Activated CD8-positive, alpha-beta memory T cell treated with anti-CD3 and anti-CD28 coated beads, Interleukin-2, amount 10 ng/mL, durations not matched to agents 7 days and 5 days (primary cell): ENCODE measurements at places on chromosomes 12 and 14. TPM values are rescaled to one million over a fixed set of nuclear protein-coding genes. Genes with fewer than 3 reads are reported as not detected.

The FOXN4 gene
- not detected for total RNA-seq

GRCh38 chr14:75393794-75394193 is 34.0 kb upstream of the JDP2 start:
- no peak for DNase-seq

DNA sequence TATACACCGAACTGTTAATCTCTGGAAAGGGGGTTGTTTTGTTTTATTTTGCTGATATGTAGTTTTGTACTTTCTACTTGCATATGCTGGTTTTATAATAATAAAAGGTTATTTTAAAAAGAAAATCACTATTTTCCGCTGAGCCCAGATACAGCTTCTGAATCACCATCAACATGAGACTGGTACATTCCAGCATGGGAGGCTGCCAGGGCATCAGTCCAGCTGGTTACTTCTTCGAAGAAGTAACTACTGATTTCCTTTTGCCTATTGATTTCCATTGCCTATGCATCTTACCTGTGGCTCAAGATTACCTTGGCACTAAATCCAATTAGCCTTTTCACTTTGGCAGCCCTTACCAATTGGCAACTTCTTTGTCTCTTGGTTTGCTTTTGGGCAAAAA is 11.7 kb upstream of the OSBPL8 start:
- DNase-seq, result no peak

- DNase-seq, result no peak
These were observed 19.1 kb upstream of the FOS start for GRCh38 chr14:75259510-75259855.

GRCh38 chr14:79256380-79256779 is 954.9 kb downstream of the DIO2 start:
- no peak for DNase-seq

GRCh38 chr12:92408072-92408900 is 262.6 kb upstream of the BTG1 start:
- DNase-seq, result peak; percentile 76

DNA sequence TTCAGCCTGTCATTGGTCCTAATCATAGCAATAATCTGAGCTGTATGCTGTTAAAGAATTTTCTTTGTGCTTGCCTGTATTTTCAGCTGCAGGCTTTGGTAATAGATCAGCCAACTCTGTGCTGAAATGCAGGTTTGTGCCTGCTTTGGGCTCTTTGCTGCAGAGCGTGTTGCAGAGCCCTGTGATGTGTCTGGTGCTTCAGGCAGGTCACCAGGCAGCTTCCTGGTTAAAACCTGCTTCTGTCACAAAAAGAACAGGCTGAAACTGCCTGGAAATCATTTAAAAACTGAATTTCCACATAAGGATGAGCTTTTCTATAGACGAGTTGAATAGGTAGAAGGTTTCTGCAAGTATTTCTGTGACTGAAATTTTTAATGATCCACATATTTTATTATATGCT is 3.1 kb downstream of the DIP2B start:
- DNase-seq, result no peak

DNA sequence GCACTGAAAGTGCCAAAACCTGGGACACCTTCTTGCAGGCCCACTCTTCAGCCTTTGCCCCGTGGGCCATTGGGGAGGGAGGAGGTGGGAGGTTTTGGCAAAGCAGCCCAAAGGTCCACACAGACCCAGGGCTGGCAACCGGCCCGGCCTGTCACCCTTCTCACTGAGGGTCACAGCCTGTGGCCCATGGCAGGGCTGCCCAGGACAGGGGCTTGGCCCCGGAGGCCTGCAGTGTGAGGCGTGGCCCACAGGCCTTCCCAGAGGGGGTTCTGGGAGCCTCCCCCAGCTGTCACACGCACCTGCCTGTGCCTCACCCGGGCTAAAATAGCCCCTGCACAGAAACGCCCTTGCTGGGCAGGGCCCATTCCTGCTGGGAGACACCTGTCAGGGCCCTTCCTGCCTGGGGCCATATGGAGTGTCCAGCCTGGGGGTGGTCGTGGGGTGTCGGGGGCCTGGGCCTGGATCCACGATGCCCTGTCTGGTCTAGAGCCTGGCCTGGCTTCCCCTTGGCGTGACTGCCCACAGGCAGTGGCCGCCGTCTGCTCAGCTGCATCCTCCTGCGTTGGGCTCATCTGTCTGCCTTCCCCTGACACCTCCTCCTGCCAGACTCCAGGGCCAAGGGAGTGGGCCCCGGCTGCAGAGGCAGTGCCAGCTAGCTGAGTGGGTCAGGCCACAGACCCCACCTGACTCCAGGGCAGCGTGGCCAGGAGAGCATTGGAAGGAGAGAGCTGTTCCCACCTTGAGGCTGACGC is 19.2 kb downstream of the PACS2 start:
- no peak for DNase-seq

- DNase-seq, result no peak
These were observed 181.2 kb downstream of the PELI2 start for GRCh38 chr14:56299306-56299984.

DNA sequence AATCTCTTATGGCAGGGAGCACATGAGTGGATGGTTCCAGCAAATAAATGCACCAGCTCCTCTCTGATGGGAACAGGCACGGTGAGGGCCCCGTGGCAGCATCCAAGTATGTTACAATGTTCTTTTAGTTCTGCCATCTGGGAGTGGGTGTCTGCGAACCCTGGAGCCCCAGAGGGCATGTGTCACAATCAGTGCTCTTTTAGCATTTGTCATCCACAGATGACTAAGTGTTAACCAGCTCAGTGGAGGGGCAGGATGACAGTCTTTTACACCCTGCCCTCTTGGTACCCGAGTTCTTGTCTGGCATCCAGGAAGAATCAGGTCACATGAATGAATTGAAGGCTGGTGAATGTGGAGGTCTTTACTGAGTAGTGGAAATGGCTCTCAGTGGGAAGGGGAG is 560.4 kb upstream of the FLRT2 start:
- DNase-seq, result no peak

- DNase-seq, result no peak
These were observed 45.3 kb downstream of the R3HDM2 start for GRCh38 chr12:57385586-57385985.

GRCh38 chr14:24806061-24806678 is 172.2 kb upstream of the GZMB start:
- DNase-seq, result peak; percentile 55

DNA sequence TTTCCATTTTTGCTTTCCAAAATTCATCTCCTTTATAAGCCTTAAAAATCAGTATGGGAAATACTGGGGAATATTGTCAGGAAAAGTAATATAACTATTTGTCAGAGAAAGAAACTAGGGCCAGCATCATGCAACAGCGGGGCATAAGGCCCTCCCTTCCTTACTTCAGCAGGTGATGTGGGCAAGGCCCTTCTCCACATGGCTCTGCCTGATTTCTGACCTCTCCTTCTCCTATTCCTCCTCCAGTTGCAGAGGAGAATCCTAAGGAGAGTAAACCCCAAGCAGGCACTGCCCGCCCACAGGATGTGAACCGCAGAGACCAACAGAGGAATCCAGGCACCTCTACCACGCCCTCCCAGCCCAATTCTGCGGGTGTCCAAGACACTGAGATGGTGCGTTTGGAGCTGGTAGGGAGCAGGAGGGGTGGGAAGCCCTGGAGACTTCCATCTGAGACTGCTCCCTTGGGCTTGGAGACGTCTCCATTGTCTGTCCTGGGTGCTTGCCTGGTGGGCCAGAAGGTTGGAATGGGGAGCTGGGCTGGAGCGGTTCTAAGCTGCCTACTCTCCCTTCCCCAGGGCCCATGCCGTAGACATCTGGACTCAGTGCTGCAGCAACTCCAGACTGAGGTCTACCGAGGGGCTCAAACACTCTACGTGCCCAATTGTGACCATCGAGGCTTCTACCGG is 2.7 kb upstream of the SOAT2 start:
- no peak for DNase-seq

GRCh38 chr14:59274991-59275391 is 86.5 kb downstream of the DAAM1 start:
- DNase-seq, result no peak

DNA sequence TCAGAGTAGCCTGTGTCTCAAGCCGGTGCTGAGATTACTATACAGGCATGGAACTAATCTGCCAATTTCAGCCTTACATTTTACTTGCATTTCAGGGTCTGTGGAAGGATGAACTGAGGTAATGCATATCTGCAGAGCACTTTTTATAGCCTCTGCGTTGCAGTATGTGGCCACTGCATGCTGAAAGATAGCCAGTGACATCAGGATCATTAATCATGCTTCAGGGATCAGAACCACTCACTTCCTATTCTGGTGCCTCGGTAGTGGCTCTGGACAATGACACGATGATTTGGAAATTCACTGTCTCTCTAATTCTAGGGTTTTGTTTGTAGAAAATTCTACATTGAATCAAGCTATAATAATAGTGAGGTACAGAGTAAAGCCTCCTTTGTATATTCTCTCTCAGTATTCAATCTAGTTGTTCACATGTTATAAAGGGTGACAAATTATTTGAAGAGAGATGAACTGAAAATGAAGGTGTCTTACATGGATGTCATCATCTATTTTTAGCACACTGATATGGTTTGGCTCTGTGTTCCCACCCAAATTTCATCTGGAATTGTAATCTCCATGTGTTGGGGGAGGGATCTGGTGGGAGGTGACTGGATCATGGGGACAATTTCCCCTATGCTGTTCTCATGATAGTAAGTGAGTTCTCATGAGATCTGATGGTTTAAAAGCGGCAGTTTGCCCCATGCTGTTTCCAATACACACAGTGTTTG is 554.3 kb upstream of the MIS18BP1 start:
- no peak for DNase-seq

GRCh38 chr14:50340963-50341362 is 28.8 kb downstream of the DMAC2L start:
- no peak for DNase-seq
